ENCODE measurements at places on chromosomes 2 and 18. TPM values are rescaled to one million over a fixed set of nuclear protein-coding genes. Genes with fewer than 3 reads are reported as not detected.

DNA sequence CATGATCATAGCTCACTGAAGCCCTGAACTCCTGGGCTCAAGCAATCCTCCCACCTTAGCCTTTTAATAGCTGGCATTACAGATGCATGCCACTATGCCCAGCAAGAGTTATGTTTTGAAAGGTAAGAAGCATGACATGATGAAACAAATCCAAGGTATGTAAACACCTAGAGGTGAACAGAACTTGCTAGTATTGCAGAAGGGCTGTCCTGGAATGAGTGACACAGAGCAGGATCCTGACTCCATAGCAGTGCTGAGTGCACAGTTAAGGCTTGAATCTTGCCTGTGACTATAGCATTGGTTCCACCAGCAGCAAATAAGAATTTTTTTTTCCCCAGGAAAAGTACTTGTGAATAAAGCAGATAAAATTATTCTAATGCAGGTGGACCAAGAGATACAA is 309.5 kb downstream of the PIK3C3 start:
- no peaks in the 10 kb centered on the region for H3K36me3 ChIP-seq
- H3K4me3 ChIP-seq = no peak overlapping the region
- H3K4me1 ChIP-seq = no peaks in the 10 kb centered on the region
- no peak overlapping the region for H3K27ac ChIP-seq
- DNase-seq = no peak

DNA sequence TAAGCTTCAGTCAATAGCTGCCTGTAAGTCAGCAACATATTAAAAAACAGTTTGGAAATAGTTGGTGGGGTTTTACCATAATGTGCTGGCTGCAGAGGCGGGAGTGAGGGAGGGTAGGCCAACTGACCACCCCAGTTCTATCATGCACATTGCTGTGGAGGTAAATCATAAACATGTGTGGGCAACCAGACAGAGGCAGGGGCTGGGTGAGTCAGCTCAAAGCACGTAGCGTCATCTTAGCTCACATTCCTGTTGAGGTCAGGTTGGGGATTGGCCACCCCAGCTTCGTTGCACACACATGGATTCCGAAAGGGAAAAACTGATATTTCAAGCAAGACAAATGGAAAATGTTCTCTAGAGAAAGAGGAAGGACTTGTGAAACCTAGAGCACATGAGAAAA is 19.5 kb downstream of the GPR45 start:
- H3K27me3 ChIP-seq = no peaks in the 10 kb centered on the region
- no peak overlapping the region for H3K27ac ChIP-seq
- H3K4me3 ChIP-seq = no peak overlapping the region
- no peaks in the 10 kb centered on the region for H3K36me3 ChIP-seq
- DNase-seq = no peak

The GAREM1 gene
- 7.7 TPM for total RNA-seq

The CNDP1 gene
- not detected for total RNA-seq

- H3K36me3 ChIP-seq = no peaks in the 10 kb centered on the region
- no peak for DNase-seq
- no peaks in the 10 kb centered on the region for H3K27me3 ChIP-seq
Measured at GRCh38 chr18:67154979-67155378, 361.5 kb downstream of the DSEL start.

DNA sequence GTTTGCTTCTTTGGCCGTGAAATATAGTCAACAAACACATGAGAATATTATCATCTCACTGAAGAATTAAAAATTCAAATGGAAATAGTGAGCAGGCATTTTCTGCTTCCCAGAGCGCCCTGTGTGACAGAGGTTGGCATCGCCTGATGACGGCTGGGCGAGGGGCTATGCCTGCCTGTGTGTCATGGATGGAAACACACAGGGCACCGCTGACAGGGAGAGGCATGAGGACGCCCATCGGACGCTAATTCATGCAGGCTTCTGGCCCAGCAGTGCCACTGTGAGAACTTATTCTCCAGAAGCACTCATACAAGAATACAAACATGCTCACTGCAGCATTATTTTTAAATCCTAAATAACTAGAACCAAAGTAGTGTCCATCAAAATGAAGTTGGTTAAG is 61.4 kb upstream of the OTOS start:
- H3K4me1 ChIP-seq = peaks cover 7% of the 10 kb centered on the region
- no peak overlapping the region for H3K4me3 ChIP-seq
- H3K36me3 ChIP-seq = no peaks in the 10 kb centered on the region
- no peak overlapping the region for H3K27ac ChIP-seq

- H3K27me3 ChIP-seq = no peaks in the 10 kb centered on the region
- no peak overlapping the region for H3K27ac ChIP-seq
- no peak for DNase-seq
- H3K36me3 ChIP-seq = no peaks in the 10 kb centered on the region
- H3K4me1 ChIP-seq = no peaks in the 10 kb centered on the region
Measured at GRCh38 chr2:222364285-222364895, 60.0 kb upstream of the SGPP2 start.

The ARHGAP28 gene
- 15.7 TPM for total RNA-seq

GRCh38 chr2:105791229-105791628 is 46.5 kb downstream of the NCK2 start:
- H3K27ac ChIP-seq = no peak overlapping the region
- no peak overlapping the region for H3K4me3 ChIP-seq
- no peaks in the 10 kb centered on the region for H3K27me3 ChIP-seq
- no peaks in the 10 kb centered on the region for H3K36me3 ChIP-seq
- DNase-seq = no peak

GRCh38 chr2:150188177-150188576 is 299.3 kb downstream of the RND3 start:
- no peak overlapping the region for H3K27ac ChIP-seq
- DNase-seq = no peak
- H3K36me3 ChIP-seq = no peaks in the 10 kb centered on the region
- no peak overlapping the region for H3K4me3 ChIP-seq
- no peaks in the 10 kb centered on the region for H3K4me1 ChIP-seq

- no peaks in the 10 kb centered on the region for H3K27me3 ChIP-seq
- H3K4me1 ChIP-seq = peaks cover 7% of the 10 kb centered on the region
- no peaks in the 10 kb centered on the region for H3K36me3 ChIP-seq
- no peak overlapping the region for H3K27ac ChIP-seq
- H3K4me3 ChIP-seq = no peak overlapping the region
- DNase-seq = no peak
Measured at GRCh38 chr2:109486711-109487535, 126.8 kb downstream of the SEPTIN10 start.

The PDE1A gene
- 3.3 TPM for total RNA-seq

The L3MBTL4 gene
- total RNA-seq = 39.2 TPM

The RRM2 gene
- 4.6 TPM for total RNA-seq

- no peak for DNase-seq
- no peaks in the 10 kb centered on the region for H3K36me3 ChIP-seq
- no peaks in the 10 kb centered on the region for H3K4me1 ChIP-seq
Measured at GRCh38 chr2:215022418-215022817, 116.0 kb downstream of the ABCA12 start.

The CCDC85A gene
- total RNA-seq = 1.4 TPM

GRCh38 chr2:69241664-69242514 is 145.1 kb downstream of the GFPT1 start:
- no peaks in the 10 kb centered on the region for H3K36me3 ChIP-seq
- no peak overlapping the region for H3K4me3 ChIP-seq
- no peak overlapping the region for H3K27ac ChIP-seq

GRCh38 chr18:23530195-23530594 is 26.9 kb downstream of the RMC1 start:
- no peak for DNase-seq
- H3K27me3 ChIP-seq = no peaks in the 10 kb centered on the region
- no peaks in the 10 kb centered on the region for H3K36me3 ChIP-seq
- H3K4me1 ChIP-seq = peaks cover 2% of the 10 kb centered on the region
- H3K27ac ChIP-seq = no peak overlapping the region
- H3K4me3 ChIP-seq = no peak overlapping the region

DNA sequence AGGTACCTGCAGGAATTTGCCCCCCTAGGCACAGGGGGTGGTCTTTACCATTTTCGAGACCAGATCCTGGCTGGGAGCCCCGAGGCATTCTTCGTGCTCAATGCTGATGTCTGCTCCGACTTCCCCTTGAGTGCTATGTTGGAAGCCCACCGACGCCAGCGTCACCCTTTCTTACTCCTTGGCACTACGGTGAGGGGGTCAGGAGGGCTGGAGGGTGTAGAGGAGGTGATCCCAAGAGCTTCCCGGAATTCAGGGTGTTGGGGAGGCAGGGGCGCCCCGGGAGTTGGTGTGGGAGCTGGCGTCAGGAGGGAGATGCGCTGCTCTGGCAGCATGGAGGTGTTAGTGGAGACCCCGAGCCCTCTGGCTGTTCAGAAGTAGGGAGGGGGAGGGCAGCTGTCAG is 3.2 kb downstream of the GMPPA start:
- H3K36me3 ChIP-seq = no peaks in the 10 kb centered on the region
- no peak for DNase-seq
- peaks cover 3% of the 10 kb centered on the region for H3K4me1 ChIP-seq
- no peak overlapping the region for H3K4me3 ChIP-seq

- DNase-seq = no peak
- H3K4me1 ChIP-seq = no peaks in the 10 kb centered on the region
Measured at GRCh38 chr2:80258793-80259192, 45.8 kb downstream of the LRRTM1 start.

DNA sequence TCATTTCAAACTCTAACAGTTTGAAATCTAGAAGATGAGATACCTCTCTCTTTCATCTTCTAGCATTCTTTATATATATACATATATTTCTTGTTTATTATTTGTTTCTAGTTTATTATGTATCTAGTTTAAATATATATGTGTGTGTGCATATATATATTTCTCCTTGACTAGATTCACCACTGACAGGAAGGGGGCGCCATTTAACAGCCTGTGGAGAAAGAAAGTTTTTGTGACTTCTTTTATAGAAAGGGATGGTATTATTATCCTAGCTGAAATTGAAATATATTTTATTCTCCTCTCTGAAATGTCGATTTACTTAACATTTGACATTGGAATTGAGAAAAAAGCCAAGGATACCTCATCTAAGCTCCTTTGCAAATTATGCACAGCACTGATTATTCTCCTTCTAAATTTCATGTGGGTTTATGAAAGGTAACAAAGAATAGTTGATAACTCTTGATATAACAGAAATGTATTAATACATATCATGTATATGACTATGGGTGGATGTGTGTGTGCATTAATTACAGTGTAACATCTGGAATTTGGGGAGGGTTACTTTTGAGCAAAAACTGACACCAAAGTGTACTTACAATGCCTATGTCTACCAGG is 160.7 kb upstream of the NT5C1B start:
- no peaks in the 10 kb centered on the region for H3K27me3 ChIP-seq
- H3K4me1 ChIP-seq = no peaks in the 10 kb centered on the region
- H3K4me3 ChIP-seq = no peak overlapping the region
- H3K27ac ChIP-seq = no peak overlapping the region
- no peaks in the 10 kb centered on the region for H3K36me3 ChIP-seq

- H3K4me1 ChIP-seq = peaks cover 5% of the 10 kb centered on the region
- H3K27me3 ChIP-seq = no peaks in the 10 kb centered on the region
- H3K4me3 ChIP-seq = no peak overlapping the region
- peak overlapping the region; percentile 4 for H3K27ac ChIP-seq
- H3K36me3 ChIP-seq = no peaks in the 10 kb centered on the region
Measured at GRCh38 chr2:165560377-165560988, 91.0 kb downstream of the CSRNP3 start.

The SLC14A1 gene
- total RNA-seq = 0.42 TPM

DNA sequence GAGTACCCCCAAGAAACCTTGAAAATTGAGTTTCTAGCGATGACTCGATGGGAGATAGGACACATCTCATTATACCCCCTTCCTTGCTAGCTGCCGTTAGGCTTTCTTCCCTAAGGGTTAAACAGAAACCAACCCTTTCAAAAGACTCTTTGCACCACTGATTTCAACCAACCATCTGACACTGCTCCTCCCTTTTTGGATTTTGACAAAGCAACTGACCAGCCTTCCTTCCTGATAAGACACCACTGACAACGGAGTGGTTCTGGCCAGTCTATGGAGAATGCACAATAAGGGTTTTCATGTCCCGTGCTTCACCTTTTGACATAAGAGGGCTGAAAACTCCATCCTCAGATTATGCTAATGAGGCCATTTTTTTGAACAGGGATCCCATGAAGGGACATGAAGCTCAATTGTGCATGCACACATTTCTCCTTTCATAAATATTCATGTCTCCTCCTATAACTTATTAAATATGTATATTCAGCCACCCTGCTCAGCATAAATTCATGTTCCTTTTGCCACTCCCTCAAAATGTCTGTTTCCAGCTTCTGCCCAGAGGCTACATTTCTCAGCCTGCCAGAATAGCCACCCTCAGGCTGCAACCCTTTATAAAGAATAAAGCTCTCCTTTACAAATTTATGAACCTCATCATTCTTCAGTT is 52.8 kb upstream of the SLC35F5 start:
- H3K4me1 ChIP-seq = peaks cover 2% of the 10 kb centered on the region
- H3K27ac ChIP-seq = no peak overlapping the region
- no peak overlapping the region for H3K4me3 ChIP-seq
- H3K36me3 ChIP-seq = no peaks in the 10 kb centered on the region

DNA sequence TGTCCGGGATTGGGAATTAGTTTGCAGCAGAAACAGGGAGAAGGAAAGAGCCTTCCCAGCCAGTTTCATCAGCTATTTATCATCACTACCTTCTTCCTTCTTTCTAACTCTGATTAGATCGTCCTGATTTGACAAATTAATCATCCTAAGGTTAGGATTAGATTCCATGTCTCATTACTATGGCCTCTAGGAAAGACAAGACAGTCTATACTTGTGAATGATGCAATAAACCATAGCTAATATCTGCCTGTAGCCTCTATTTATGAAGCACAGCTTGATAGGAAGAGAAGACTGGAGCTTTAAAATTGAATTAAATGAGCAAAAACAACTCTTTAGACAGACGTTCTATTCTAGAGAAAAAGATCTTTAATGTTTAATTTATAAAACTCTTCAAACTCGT is 25.2 kb upstream of the FRZB start:
- H3K27ac ChIP-seq = no peak overlapping the region
- no peaks in the 10 kb centered on the region for H3K27me3 ChIP-seq
- H3K4me1 ChIP-seq = no peaks in the 10 kb centered on the region
- no peak for DNase-seq
- H3K4me3 ChIP-seq = no peak overlapping the region
- no peaks in the 10 kb centered on the region for H3K36me3 ChIP-seq

The LCT gene
- not detected for total RNA-seq

GRCh38 chr2:5868931-5869330 is 176.7 kb downstream of the SOX11 start:
- H3K27ac ChIP-seq = no peak overlapping the region
- no peaks in the 10 kb centered on the region for H3K27me3 ChIP-seq
- no peaks in the 10 kb centered on the region for H3K4me1 ChIP-seq
- no peak for DNase-seq
- no peaks in the 10 kb centered on the region for H3K36me3 ChIP-seq

The NR4A2 gene
- total RNA-seq = 12.2 TPM

DNA sequence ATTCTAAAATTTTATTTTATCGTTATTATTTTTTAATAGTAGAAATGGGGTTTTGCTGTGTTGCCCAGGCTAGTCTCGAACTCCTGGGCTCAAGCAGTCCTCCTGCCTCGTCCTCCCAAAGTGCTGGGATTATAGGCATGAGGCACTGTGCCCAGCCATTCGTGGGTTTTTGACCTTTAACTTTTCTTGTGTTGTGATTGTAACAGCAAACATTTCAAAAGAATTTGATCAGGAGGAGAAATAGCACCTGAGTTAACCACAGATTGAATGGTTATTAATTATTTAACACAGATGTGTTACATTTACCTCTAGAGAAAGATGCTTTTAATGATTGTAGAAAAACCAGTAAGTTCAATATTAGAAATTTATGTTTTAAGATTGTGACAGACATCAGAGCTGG is 132.0 kb downstream of the HAUS1 start:
- no peaks in the 10 kb centered on the region for H3K4me1 ChIP-seq
- DNase-seq = no peak
- no peak overlapping the region for H3K27ac ChIP-seq
- no peak overlapping the region for H3K4me3 ChIP-seq
- H3K27me3 ChIP-seq = no peaks in the 10 kb centered on the region

Data from ovary (tissue), 10 donors.